ENCODE measurements at places on chromosomes 11 and 22.

GRCh38 chr11:128662960-128663359 lies 30.9 kb upstream of the FLI1 start:
- DNase-seq = no peak

DNA sequence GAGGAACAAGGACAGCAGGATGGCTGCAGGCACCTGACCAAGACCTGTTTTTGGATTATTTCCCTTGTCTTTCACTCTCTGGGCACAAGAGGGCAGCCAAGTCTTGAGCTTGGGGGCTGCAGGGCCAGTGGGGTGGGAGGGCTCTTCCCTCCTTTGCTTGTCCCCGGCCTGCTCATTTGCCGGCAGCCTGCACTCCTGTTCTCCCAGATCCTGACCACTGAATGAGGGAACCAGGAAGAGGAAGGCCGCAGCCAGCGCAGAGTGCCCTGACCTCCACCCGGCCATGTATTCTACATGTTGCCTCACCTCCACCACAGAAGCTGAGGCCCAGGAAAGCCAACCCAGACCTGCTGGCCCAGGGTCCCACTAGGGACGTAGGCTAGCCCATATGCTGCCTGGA lies 15.5 kb upstream of the NNMT start:
- no peak for DNase-seq

GRCh38 chr11:10366568-10367331 lies 61.9 kb downstream of the ADM start:
- peak; percentile 25 for DNase-seq

GRCh38 chr22:48738204-48738980 lies 1089.3 kb downstream of the BRD1 start:
- no peak for DNase-seq

GRCh38 chr11:55966391-55966790 lies 3.4 kb downstream of the OR10AG1 start:
- DNase-seq = no peak

- DNase-seq = no peak
These were observed 1.3 kb upstream of the THY1 start for GRCh38 chr11:119424276-119424675.

- DNase-seq = no peak
These were observed 446.6 kb downstream of the BUD13 start for GRCh38 chr11:116326146-116326545.

DNA sequence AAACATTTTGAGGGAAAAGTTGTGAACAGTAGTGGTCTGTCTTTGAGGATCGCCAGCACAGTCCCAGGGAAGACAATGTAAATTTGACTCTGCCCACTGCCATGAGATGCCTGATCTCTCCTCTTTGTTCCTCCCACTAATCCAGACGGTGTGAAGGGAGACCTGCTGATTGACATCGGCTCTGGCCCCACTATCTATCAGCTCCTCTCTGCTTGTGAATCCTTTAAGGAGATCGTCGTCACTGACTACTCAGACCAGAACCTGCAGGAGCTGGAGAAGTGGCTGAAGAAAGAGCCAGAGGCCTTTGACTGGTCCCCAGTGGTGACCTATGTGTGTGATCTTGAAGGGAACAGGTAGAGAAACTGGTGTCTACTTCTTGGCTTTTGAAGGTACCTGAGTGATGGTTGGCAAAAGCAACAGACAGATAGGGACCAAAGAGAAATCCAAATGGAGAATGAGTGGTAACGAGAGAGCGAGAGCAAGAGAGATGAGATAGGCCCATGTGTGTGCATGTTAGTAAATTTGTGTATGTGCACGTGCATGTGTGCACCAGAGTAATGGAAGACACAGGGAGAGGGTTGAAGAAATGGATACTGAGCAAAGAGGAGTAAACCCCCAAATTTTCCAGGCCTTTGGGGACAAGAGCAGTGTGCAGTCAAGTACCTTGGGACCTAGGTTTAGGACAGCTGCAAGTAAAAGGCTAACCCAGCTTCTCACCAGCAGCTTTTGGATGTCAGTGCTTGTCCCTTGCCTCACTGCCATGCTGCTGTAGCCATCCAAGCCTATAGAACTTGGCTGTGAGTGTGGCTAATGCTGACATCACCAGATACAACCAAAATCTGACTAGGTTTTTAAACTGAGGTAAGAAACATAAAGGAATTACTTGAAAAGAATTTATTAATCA lies 1.9 kb downstream of the NNMT start:
- DNase-seq = no peak

DNA sequence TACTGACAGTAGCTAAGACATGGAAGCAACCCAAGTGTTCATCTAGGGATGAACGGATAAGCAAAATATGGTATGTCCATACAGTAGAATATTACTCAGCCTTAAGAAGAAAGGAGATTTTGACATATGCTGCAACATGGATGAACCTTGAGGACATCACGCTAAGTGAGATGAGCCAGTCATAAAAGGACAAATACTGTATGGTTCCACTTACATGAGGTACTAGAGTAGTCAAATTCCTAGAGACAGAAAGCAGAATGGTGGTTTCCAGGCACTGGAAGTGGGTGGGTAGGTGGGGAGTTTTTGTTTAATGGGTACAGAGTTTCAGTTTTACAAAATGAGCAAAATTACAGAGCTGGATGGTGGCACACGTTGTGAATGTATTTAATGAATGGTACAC lies 18.1 kb downstream of the CHST1 start:
- DNase-seq = no peak

GRCh38 chr22:23579870-23580575 lies at the start of gene IGLL1:
Gene IGLL1, minus strand, starts transcription at chr22:23580290. Its CDS starts 100 bp downstream, at chr22:23580190.
- DNase-seq = no peak

DNA sequence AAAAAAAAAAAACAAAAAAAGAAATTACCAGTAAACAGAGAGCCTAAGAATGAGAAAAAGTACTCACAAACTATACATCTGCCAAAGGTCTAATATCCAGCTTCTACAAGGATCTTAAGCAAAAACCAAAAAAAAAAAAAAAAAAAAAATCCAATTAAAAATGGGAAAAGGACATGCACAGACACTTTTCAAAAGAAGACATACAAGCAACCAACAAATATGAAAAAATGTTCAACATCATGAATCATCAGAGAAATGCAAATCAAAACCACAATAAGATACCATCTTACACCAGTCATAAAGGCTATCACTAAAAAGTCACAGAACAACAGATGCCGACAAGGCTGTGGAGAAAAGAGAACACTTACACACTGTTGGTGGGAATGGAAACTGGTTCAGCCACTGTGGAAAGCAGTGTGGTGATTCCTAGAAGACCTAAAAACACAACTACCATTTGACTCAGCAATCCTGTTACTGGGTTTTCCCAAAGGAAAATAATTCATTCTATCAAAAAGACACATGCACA lies 18.3 kb downstream of the MS4A6A start:
- no peak for DNase-seq

- DNase-seq = no peak
These were observed 13.1 kb upstream of the TCF20 start for GRCh38 chr22:42283278-42284201.

- DNase-seq = no peak
These were observed 8.3 kb downstream of the FDX1 start for GRCh38 chr11:110438017-110438416.

GRCh38 chr11:110710628-110711381 lies 1.4 kb downstream of the ARHGAP20 start:
- no peak for DNase-seq

- DNase-seq = no peak
These were observed 49.3 kb downstream of the PPME1 start for GRCh38 chr11:74220376-74220775.

- DNase-seq = no peak
These were observed 110.7 kb downstream of the RPL27A start for GRCh38 chr11:8793114-8793777.

DNA sequence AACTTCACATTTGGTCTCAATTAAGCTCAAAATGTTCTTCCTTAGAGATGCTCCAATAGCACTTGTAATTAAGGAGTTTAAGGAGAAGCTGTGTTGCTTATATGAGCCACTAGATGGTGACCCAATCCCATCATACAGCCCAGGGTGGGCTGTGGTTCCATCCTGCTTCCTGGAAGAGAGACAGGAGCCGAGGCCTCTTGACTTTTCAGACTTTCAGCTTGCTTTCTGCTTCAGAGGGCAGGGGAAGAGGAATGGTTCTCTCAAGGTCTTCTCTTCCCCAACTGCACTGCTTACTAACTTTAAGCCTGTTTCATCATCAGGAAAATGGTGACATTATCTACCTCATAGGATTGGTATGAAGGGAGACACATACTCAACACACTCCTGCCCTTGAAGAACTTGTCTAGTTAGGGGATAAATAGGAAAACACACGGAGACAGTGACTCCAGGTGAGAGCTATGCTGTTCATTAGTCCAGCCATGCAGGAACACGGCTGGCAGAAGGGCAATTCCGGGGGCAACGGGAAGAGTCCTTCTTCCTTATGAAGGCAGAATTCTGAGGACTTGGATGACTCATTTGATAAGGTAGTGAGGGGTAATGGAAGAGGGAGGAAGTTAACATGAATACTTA lies 20.1 kb downstream of the TMEM218 start:
- DNase-seq = no peak

GRCh38 chr11:69339983-69340565 lies 46.1 kb downstream of the MYEOV start:
- DNase-seq = no peak

GRCh38 chr22:36985211-36985889 lies 33.9 kb downstream of the TST start:
- no peak for DNase-seq

DNA sequence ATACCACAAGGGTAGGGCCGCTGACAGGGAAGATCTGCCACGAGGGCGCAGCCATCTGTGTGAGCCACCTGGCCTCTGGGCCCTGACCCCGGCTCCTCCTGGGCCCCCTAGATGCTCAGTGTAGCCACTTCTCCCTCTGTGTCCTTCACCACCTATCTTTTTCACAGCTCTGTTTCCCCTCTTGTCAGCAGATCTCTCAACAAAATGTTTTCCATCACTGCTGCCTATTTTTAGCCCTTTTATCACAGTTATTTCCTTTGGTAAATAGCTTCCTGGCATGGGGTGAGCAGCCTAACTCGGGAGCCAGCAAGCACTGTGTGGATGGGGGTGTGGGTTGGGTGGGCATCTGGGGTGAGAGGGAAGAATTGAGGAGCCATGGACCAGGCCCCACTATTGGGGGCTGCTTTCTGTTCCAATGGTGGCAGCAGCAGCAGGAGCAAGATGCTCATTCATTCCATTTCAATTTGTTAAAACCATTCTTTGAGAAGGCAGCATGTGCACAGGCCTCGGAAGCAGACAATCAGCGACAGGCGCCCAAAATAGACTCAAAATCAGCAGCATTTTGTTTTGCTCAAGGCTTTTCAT lies 135.2 kb upstream of the NAV2 start:
- DNase-seq = no peak

GRCh38 chr22:38271927-38272372 lies 860 bp downstream of the TMEM184B start:
- no peak for DNase-seq

All from stimulated activated CD8-positive, alpha-beta memory T cell treated with anti-CD3 and anti-CD28 coated beads, Interleukin-7, amount 100 ng/mL, for 24 hours (primary cell).